Right renal pelvis (tissue), 4 donors: ENCODE measurements at places on chromosomes 3 and 15. TPM values are rescaled to one million over a fixed set of nuclear protein-coding genes. Genes with fewer than 3 reads are reported as not detected.

DNA sequence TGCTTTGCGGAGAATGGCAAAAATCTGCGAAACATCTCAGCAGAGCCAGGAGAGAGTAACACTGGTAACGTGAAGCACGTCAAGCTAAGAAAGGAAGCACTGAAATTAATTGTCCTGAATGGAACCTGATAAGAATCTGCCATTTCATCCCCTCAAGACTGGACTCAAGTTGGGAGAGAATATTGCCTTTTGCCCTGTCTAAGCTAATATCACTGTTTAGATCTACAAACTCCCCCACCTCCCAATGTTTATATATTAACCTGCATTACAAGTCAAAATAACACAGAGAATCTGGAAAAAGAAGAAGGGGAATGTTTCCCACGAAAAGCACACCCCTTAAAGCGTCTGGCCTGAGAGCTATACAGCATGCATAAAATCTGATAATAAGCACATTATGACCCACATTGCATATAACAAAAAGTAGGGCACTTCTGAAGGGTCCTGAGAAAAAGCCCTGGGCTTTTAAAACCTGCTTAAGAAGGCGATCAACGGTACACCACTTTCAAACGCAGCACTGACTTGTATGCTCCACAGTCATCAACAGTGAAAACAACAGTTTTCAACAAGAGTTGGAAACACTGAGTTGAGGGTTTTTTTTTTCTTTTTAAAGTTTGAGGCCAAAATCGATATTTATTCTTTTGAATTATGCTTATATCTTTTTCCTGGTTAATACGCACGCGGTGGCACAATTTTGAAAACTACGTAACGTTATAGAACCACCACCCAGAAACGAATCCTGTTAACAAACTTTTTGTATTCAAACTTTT is 1.4 kb upstream of the KAT2B start:
- no peak for DNase-seq

- DNase-seq = no peak
These were observed 194.5 kb upstream of the TBC1D5 start for GRCh38 chr3:17936736-17937480.

DNA sequence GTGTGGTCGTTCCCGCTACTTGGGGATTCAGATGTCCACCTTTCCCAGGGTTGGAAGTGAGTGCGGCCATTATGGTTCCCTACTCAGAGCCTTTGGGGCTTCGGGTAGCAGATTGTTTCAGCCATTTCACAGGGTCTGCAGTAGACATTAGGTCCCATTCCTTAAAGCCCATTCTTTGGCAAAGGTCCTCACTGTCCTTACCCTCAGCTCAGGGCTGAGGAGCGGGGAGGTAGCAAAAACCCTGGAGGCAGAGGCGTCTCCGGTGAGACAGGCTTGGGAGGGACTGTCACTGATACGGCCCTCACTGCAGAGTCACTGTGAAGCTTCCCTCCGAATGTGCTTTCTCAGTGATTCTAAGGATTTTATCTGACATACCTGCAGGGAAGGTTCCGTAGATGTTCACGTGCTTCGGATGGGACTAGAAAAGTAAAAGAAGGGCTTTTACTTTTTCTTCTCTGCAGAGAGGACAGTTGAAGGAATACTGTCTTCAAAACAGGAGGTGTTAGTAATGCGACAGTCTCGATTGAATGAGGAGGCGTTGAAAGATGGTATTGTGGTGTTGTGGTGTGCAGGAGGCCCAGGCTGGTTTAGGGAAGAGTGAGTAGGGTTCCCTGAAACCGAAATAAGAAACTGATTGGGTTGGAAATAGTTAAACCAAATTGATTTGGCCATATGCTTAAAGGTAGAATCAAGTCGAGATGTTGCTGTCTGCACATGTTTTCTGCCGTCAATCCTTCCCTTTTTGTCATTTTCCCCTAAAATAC is 630 bp downstream of the ATP6V1A start:
- DNase-seq = peak; percentile 10

DNA sequence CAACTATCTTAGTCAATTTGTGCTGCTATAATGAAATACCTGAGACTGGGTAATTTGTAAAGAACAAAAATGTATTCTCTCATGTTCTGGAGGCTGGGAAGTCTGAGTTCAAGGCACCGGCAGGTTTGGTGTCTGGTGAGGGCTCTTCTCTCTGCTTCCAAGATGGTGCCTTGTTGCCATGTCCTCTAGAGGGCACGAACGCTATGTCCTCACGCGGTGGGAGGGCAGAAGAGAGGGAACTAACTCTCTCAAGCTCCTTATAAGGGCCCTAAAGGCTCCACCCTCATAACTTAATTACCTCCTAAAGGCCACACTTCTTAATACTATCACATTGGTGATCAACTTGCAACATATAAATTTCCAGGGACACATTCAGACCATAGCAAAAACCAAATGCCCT is 108.4 kb downstream of the ADAMTSL3 start:
- no peak for DNase-seq

DNA sequence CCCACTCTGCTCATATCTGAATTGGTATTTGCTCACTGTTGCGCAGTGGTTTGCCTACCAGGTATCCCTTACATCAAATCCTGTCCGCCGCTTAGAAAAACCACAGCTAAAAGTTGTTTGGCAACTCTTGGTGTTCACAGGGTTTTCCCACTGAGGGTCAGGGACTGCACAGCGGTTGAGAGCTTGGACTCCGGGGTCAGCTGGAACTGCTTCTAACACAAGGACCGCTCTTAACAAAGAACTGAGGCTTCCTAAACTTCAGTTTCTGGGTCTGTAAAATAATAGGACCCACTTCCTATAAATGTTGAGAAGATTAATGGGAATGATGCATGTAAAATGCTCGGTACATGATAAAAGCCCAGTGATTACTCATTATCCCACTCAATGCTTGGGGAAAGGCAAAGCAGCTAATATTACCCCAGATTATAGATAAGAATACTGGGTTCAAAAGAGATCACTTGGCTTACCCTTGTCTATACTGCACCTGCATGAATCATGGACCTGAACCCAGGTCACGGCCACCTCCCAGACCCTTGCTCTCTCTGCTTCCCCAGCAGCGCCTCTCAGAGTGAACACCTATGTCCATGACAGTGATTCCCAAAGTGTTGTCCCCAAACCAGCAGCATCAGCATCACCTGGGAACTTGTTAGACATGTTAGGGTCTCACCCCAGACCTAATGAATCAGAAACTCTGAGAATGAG is 36.1 kb downstream of the LIPC start:
- peak; percentile 56 for DNase-seq

- DNase-seq = no peak
These were observed 44.7 kb downstream of the GTPBP8 start for GRCh38 chr3:113035387-113035982.

DNA sequence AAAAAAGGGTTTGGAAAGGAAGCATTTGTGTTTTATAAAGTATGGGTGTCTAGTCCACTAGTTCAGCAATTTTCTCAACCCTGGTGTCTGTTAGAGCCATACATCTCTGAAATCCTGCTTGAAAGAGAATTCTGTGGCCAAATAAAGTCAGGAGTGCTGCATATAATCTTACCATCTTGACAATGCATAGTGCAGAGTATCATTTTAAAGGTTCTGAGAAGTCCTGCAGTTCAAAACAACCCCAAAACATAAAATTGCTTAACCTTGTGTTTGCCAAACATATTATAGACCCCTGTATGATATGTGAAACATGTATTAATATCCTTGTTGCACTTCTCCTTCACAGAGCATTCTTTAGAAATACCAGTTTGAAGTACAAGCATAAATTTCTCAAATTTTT is 191.3 kb downstream of the THSD4 start:
- no peak for DNase-seq

DNA sequence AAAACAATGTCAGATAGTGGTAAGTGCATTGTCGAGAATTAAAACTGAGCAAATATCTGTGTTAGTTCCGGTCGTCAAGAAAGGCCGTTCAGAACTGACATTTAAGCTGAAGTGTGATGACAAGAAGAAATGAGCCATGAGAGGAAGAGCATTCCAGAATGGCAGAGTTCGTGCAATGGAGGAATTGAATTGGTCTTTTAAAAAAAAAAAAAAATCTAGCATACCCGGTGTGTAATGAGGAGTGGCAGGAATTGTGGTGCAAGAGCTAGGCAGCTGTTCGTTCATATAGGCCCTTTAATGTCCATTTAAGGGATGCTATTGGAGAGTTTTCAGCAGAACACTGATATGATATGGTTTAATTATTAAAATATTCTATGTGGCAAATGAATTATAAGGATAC is 2.6 kb upstream of the GBE1 start:
- no peak for DNase-seq

DNA sequence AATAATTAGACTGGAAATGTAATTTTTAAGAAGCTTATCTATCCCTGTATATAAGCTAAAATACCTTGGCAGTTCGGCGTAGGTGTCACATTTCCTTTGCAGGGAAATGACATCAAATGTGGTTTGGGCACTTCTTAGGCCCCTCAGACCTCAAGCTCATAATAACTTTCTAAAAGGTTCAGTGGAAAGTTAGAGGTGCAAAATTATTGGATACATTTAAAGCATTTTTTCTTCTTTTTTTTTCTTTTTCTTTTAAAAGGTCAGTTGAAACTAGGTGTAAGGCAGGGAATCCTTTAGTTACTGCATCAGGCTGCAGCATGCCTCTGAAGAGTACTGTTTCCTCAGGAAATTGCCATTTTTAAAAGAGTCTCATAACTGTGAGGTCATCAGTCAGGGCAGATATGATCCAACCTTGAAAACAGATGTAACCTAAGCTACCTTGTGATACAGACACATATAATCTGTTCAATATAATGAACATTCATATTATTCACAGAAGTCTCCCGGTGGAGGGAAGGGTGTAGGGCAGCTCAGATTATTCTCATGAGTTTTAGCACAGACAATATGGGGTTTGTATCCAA is 4.8 kb downstream of the SACM1L start:
- no peak for DNase-seq

DNA sequence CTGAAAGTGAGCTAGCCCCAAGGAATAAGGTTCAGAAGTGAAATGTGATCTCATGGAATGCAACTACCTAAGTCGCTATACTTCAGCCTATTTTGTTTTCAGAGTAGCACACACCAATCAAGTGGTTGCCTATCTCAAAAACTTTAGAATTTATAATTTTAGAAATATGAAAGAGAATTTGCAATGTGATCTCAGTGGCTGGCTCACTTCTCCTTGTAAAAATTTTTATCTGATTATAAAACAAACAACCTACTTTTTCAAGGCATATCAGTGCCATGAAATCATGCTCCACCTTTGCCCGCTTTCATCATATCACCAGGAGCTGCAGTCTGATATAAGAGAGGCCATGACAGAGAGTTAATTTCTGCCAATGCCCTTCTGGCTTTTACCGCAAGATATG is 47.3 kb downstream of the CLDN11 start:
- DNase-seq = no peak

- DNase-seq = no peak
These were observed 64.5 kb upstream of the MLF1 start for GRCh38 chr3:158506456-158506855.

DNA sequence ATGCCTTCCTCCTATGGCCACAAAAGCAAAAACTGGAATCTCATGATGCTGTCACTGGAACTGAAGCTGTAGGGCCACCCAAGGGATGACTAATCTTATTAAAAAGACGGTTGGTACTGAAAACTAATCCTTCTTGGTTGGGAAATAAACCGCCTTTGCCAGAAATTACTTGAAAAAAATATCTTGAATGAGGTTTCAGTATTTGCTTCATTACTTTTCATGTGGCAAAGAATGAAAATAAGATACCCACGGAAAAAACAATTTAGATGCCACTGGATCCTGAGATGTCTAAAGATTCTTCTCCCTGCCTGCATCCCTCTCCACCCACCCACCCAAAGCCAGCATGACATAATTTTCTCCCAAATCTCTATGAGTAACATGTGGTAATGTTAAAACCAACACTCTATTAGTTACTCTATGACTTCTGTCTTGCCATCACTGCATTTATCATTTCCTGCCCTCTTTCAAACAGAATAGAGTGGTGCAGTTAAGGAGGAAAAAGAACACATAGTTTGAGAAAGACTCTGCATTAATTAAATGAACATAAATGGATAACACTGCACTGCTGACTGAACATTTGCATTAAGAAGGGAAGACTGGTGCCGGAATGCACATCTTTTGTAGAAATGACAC is 111.8 kb upstream of the DPH6 start:
- DNase-seq = no peak

DNA sequence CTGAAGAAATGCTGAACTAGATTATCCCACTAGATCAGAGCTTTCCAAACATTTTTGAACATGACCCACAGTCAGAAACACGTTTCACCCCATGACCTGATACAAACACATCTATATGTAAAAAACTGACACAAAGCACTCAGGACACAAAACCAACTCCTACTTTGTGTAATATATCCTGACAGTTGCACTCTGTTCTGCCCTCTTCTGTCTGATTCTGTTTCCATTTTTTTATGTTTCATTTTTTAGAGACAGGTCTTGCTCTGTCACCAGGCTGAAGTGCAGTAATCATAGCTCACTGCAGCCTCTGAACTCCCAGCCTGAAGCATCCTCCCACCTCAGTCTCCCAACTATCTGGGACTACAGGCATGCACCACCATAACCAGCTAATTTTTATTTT is 15.8 kb upstream of the RFTN1 start:
- DNase-seq = no peak

- DNase-seq = no peak
These were observed 12.3 kb downstream of the P2RY12 start for GRCh38 chr3:151372063-151372820.

- no peak for DNase-seq
These were observed 612 bp downstream of the GJD2 start for GRCh38 chr15:34754171-34754601.

- no peak for DNase-seq
These were observed 42.2 kb upstream of the PLCL2 start for GRCh38 chr3:16842272-16843270.

DNA sequence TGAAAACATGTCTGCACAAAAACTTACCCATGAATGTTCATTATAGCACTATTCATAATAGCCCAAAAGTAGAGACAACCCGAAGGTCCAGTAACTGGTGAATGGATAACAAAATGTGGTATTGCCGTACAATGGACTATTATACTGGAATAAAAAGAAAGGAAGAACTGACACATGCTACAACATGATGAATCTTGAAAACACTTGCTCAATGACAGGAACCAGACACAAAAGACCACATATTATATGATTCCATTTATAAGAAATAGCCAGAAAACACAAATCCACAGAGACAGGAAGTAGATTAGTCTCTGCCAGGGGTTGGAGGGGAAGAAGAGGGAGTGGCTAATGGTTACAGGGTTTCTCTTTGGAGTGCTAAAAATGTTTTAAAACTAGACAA is 18.3 kb downstream of the SHC4 start:
- no peak for DNase-seq

DNA sequence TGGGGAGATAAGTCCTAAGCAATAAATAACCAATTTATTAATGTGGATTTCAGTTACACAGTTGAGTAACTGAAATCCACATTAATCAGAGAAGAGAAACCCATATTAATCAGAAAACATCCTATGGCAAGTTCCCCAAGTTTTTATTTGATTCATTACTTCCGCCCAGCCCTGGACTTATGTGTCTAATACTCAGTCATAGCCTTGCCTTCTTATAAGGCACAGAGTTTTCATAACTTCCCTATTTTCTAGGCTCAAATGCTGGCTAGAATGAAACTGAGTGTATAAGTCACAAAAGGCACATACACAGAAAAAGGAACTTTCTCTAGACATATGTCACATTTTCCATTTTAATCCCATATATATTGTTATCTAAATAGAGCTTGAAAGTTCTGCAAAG is 28.8 kb downstream of the CD47 start:
- no peak for DNase-seq

The SETD2 gene
- polyA plus RNA-seq = 67.8 TPM

The LXN gene
- polyA plus RNA-seq = 33.1 TPM

The P2RY14 gene
- polyA plus RNA-seq = 0.90 TPM

The SLMAP gene
- polyA plus RNA-seq = 47.9 TPM

The MASP1 gene
- polyA plus RNA-seq = 7.3 TPM

The RFX7 gene
- 24.1 TPM for polyA plus RNA-seq

The TMEM212 gene
- not detected for polyA plus RNA-seq

The NEK10 gene
- 1.7 TPM for polyA plus RNA-seq

The ZNF660 gene
- polyA plus RNA-seq = 9.7 TPM

The B3GNT5 gene
- 28.4 TPM for polyA plus RNA-seq
